H7 (cell line): ENCODE measurements at places on chromosomes 3 and 15. TPM values are rescaled to one million over a fixed set of nuclear protein-coding genes. Genes with fewer than 3 reads are reported as not detected.
A peak's percentile ranks its signal among the peaks of the same experiment; 100 is the strongest.

LTF gene
- not detected in 2 replicates for total RNA-seq

TLR9 gene
- total RNA-seq, result not detected in 2 replicates

MRPS25 gene
- total RNA-seq, result 22.0 and 25.8 TPM in 2 replicates

TNIK gene
- total RNA-seq, result 16.4 and 20.7 TPM in 2 replicates

KCNMB3 gene
- 0.21 and 0.48 TPM in 2 replicates for total RNA-seq

DNA sequence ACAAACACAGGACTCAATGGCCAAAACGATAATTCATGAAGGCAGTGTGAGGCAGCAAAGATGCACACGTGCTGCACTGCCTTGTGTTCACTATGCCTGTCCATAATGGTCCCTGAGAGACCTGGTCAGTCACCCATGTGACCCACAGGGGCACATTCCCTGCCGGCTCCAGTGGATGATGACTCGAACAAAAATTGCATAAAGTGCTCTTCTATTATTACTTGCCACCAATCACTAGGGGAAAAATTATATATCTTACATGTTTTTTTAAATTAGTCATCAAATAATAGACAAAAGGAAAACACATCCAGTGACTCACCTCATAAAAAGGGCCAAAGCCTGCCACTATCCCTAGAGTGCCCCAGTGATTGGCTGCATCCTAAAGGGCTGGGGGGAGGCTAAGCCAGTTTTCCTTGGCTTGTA, 47.5 kb downstream of the UBP1 start:
- no peak for DNase-seq

DNA sequence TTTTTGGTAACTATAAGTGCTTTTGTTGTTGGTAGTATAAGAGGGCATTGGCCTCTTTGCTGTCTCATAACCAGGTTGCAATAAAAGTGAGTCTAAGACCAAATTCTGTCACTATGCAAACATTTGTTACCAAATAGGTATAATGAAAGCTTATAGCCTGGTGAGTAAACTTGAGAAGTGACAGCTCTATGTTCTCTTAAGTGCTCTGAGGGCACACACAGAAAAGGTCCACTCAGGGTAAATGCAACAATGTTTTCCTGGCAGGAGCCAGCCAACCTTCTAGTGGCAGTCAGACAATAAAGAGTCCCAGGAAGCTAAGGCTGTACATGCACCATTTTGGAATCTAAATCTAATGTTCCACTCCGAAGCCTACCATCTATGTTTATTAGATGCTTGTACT, 262.1 kb upstream of the TGFBR2 start:
- DNase-seq, result no peak

GRCh38 chr3:198032039-198032936, 72.3 kb downstream of the LMLN start:
- no peak for DNase-seq

- DNase-seq, result no peak
Observed at GRCh38 chr15:93111451-93111850, 22.4 kb upstream of the RGMA start.

- DNase-seq, result peak; percentile 85
Observed at GRCh38 chr15:64151727-64152506, at the start of gene SNX22. Gene SNX22, plus strand, starts transcription at chr15:64151731. Its CDS starts 45 bp downstream, at chr15:64151776.

DNA sequence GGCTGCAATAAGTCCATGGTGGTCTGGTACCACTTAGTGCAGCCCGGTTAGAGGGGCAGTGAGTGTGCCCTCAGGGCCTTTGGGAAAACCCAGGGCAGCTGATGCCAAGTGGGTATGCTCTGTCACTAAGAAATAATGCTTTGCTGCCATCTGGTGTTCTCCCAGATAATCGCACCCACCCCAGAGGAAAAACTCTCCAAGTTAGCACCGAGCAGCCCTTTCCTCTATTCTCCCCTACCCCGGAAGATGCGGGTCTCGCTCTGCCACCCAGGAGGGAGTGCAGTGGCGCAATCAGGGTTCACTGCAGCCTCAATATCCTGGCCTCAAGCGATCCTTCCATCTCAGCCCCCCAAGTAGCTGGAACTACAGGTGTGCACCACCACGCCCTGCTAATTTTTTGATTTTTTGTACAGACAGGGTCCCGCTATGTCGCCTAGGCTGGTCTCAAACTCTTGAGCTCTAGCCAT, 21.3 kb upstream of the DAPK2 start:
- peak; percentile 83 for DNase-seq

GRCh38 chr3:159657176-159657575, 331.5 kb upstream of the IL12A start:
- no peak for DNase-seq

DNA sequence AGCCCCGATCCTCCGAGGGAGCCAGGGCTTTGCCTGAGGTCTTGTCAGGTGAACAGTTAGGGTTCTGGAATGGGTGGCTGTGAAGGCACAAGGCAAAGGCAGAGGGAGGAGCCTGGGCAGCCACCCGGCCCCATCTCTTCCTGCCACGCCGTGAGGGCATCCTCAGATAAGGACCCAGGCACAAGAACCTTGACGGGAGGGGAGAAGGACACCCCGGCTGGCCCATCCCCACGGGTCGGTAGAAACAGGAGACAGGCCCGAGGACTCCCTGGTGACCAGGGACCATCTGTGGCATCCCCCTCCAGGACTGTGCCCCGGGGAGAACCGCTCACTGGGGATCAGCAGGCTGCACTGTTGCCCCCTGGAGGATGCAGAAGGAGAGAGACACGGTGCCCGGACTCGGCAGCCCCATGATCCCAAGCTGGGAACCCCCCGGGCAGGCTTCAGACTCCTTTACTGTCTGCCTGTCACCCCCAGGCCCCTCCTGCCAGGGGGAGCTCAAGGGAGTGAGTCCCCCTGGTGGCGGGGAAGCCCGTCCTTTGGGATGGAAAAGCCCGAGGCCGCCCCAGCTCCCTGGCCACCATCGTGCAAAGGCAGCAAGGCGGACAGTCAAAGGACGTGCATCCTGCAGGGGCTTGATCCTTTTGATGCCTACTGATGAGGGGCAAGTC, 12.3 kb upstream of the PCSK6 start:
- DNase-seq, result peak; percentile 90

GRCh38 chr3:108914774-108915641, 38.7 kb downstream of the GUCA1C start:
- peak; percentile 72 for DNase-seq
